Cardiac fibroblast (primary cell): ENCODE measurements at places on chromosomes 2 and 18.

DNA sequence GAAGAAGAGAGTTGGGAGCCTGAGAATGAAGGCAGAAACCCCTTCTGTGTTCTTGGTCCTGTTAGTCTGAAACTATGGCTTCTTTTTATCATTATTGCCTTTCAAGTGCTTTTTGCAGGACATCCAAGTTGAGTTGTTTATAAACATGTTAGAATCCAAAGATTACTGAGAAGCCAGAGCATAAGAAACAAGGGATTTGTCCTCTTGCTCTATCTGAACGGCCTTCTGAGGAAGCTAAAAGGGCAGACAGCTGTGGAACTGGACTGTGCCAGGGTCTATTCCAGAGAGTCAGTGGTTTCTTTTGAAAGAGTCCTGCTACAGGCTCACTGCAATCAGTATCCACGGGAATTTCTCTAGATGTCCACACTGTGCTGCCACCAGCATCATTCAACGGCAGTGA is 86.6 kb downstream of the ARHGAP28 start:
- DNase-seq = no peak

DNA sequence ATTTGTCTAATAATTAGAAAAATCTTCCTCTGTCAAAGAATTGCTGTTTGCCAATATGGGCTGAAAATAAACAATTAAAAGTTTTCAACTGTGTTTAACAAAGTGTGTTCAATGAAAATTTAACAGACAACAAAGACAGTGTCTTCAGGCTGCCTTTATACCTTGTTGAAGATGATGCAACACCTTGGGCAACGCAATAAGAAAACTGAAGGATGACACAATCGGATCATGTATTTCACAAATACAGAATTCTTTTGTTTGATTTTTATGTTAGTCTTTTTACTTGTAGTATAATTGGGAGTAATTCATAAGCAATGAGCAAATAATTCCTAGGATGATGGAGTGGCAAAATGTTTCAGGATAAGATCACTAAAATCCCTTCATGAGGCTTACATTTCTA is 27.8 kb downstream of the CHN1 start:
- no peak for DNase-seq

- DNase-seq = no peak
Measured at GRCh38 chr2:21585881-21586280, 462.1 kb downstream of the TDRD15 start.

DNA sequence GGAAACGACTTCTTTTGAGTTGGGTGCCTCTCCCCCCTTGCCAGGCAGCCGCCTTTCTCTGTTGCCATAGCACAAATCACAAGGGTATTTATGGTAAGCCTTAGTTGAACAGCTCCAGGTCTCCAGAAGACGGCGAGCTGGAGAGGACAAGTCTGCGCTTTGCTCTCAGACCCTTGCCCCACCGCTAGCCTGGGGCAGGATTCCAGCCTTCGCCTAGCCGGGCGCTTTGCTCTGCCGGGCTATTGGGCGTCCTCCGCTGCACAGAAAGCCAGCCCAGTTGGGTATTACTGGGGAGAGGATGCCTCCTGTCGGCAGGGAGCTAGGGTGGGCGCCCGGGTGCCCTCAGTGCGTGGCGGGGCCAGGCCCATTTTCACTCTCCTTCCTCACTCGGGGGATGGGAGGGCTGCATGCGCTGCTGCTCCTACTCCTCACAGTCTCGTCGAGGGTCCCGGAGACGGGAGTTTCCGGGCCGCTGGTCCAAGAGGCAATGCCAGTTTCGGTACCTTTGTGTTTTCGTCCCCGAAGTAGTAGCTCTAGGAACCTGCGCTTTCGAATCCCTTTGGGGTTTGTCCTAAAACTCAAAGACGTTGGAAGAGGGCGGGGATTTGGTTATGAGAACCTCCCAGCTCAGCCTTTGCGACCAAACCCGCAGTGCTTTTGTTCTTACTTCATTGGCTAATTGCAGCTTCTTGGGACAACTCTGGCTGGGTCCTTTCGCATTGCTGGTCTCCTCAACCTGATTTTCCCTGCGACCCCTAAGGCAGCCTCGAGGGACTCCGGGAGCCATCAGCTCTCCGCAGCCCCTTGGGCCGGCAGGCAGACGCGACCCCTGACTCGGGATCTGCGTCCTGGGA is 3.6 kb upstream of the DLX2 start:
- peak; percentile 52 for DNase-seq

DNA sequence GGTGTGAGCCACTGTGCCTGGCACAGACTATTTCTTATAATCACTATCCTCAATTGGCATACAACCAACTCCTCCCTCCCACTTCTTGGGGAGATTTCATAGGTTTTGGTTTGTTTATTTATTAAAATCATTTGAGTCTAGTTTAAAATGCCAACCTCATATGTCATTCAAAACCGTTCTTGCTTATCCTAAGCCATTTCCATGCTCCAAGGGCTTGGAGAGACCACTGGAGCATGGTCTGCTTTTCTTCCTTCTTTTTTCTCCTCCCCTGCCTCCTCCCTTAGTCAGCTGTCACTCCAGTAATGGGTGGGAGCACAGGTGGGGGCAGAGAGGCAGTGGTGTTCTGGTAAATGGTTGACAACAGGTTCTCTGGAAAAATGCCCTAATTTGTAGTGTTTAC is 20.4 kb upstream of the KCNS3 start:
- DNase-seq = no peak

DNA sequence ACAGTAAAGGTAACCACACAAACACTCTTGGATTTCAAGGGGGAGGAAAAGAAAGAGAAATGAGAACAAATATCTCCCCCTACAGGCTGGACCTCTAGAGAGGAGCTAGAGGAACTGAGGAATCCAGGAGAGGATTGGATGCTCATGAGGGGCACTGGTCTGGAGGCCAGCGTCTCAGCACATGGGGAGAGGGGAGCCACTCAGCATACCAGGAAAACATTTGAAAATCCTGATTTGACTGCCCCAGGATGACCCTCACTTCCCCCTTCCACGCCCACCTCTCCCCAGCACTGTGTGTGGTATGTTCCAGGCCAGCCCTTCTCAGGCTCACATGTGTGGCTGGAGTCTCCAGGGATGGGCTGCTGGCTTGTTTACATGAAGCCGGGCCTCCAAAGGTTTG is 396.8 kb upstream of the ID2 start:
- DNase-seq = peak; percentile 19

DNA sequence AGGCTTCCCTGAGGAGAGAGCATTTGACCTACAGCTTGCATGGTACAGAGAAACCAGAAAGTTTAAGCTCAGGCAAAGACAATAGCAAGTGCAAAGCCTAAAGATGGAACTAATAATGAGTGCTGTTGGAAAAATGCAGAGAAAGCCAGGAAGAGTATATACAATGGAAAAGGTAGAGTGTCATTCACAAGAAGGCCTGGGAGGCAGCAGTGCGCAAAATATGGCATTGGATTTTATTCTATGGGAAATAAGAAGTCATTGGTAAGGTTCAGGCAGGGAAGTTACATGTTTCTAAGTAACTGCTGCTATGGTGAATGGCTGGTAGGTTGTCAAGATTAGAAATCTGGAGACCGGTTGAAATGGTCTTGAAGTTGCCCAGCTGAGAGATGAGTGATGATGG is 2167.3 kb upstream of the CELF4 start:
- DNase-seq = no peak

GRCh38 chr2:113831161-113831560 is 58.7 kb upstream of the ACTR3 start:
- DNase-seq = peak; percentile 15

GRCh38 chr2:38509314-38509946 is 93.3 kb downstream of the HNRNPLL start:
- DNase-seq = peak; percentile 72

DNA sequence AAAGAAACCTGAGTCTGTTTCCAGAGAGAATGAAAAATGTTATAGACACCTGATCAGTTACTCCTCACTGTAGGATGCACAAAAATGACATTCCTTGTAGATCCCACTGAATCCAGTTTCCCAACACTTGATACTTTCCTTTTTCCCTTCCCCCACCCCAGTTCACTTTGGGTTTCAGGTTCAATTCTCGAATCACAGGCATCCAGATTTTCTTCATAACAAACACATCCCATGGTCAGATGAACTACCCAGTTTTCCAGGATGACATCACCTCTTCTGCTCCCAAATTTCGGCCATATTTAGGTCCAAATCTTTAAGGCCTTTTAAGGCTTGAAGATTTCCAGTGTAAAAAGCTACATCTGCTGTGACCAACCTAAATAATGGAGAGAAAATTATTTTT is 51.5 kb downstream of the UGP2 start:
- no peak for DNase-seq

DNA sequence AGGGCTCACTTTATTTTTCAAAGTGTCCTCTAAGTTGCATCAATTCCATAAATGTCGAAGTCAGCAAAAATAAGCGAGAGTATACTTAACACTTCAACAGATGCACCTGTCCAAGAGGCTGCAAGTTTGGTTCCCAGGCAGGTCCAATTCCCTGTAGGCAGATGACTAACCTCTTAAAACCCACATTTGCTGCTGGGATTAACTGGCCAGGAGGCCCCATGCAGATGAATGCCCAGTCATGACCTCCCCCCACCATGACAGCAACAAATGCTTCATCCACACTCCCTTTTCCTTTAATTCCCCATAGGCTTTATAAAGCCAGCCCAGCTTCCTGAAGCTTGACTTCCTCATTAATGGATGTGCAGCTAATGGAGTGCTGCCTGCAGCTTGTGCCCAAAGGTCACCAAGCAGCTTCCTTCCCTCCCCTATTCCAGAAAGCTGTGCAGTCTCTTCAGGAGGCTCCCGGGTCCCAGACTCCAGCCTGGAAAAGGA is 35.7 kb downstream of the REEP1 start:
- peak; percentile 38 for DNase-seq

GRCh38 chr2:38600242-38600891 is 2.4 kb downstream of the HNRNPLL start:
- DNase-seq = no peak

- no peak for DNase-seq
Measured at GRCh38 chr2:67516362-67516761, 119.2 kb downstream of the ETAA1 start.

GRCh38 chr2:30706534-30707303 is 100.5 kb downstream of the CAPN13 start:
- peak; percentile 68 for DNase-seq

DNA sequence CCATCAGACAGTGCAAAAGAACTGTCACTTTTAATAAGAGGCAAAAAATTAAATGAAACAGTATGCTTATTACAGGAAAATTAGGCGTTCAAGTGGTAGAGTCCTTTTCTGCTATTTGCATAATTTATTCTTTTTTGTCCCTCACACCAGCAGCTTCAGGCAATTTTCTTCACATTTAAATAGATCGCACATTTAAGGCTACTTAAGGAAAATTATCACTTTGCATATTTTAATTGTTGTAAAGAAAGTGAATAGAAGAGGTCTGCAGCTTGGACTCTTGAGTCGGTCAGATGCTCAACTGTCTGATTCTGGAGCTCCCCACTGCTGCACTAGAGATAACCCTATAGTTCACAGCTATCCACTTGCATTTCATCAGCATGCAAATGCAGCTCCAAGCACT is 141.3 kb downstream of the FIGN start:
- DNase-seq = no peak

GRCh38 chr2:142190805-142191204 is 60.0 kb upstream of the LRP1B start:
- peak; percentile 25 for DNase-seq

- DNase-seq = no peak
Measured at GRCh38 chr2:191243154-191243553, 2.0 kb upstream of the MYO1B start.

DNA sequence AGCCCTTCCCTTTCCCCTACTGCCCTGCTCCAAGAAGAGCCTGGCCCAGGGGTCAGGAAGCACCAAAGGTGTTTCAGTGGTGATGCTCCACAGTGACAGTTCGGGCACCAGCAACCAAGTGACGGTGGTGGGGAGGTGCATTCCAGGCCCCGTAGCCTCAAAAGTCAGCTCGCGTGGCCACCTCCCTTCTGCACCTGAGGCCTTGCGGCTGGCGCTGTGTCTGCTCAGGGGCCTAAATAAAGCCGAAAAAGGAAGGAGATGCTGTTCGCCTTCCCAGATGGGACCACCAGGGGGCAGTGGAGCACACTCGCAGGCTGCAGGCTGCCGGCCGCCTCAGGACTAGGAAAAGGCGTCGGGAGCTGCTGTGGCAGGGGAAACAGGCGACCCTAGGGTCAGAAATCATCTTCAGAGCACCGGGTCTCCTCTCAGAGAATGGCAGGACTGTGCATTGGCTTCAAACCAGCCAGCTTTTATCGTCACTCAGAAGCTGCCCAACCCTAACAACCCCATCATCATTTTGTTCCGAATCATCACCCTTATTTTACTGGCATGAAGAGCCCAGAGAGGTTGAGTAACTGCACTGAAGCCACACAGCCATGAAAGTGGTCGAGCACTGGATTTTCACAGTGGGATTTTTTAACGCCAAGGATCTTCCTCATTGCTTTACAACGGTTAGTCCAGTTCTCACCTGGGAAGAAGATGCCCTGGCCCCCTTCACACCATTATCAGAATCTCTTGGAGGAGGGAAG is 213.0 kb upstream of the CELF4 start:
- DNase-seq = peak; percentile 21

GRCh38 chr2:120254178-120254577 is 1.5 kb downstream of the RALB start:
- no peak for DNase-seq

GRCh38 chr2:42072349-42073118 is 24.7 kb downstream of the PKDCC start:
- DNase-seq = no peak

DNA sequence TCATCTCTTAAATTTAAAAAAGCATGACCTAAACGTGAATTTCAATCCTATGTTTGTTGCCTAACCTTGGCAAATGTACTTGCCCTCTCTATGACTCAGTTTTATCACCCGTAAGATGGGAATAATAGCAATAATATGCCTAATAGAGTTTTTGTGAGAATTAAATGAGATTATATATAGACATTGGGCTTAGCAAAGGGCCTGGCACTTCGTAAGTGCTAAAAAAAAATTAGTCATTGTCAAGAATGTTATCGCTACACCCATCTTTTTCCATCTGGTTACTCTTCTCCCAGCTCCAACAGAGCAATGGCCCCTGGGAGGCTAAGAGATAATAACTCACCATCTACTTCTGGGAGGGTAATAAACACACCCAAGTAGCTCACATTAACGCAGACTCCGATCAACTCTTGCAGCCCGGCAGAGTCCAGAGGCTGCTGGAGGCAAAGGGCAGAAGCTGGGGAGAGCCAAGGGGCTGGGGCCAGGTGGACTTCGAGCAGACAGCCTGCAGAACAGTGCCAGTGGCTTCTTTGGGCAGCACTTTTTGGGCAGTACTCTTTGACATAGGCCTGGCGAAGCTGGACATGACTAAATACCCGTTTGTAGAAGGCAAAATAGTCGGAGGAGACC is 63.9 kb upstream of the STPG4 start:
- DNase-seq = no peak

- no peak for DNase-seq
Measured at GRCh38 chr2:105139556-105140239, 101.8 kb downstream of the MRPS9 start.

GRCh38 chr18:70442933-70443332 is 154.1 kb downstream of the SOCS6 start:
- no peak for DNase-seq
